Stimulated activated CD8-positive, alpha-beta memory T cell treated with anti-CD3 and anti-CD28 coated beads, Interleukin-4, amount 100 ng/mL, for 24 hours (primary cell): ENCODE measurements at places on chromosomes 2 and 18.

- DNase-seq: no peak
Measured at GRCh38 chr2:30765191-30765590, 42.1 kb downstream of the CAPN13 start.

DNA sequence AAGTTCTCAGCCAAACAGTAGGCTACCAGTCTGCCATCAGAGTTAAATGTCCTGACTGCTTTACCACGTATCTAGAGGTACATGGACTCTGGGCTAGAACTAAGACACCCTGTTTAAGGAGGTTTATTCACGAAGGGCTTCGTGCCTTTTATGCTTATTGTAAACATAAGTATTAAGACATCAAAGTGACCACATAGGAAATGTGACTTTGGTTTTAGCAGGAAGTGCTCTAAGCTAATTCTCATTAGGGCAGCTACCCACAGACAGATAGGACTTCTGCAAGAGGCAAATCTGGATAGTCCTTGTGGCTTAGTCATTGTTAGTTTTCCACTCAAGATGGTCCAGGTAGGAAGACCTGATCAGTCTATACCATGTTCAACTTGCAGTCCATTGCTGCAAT, 233.3 kb upstream of the MGAT5 start:
- no peak for DNase-seq

- no peak for DNase-seq
Measured at GRCh38 chr2:181203412-181203811, 223.0 kb downstream of the UBE2E3 start.

GRCh38 chr2:233953087-233953801, 36.1 kb downstream of the TRPM8 start:
- no peak for DNase-seq

- DNase-seq: no peak
Measured at GRCh38 chr2:37923308-37924055, 1.6 kb upstream of the RMDN2 start.

GRCh38 chr2:126860385-126860784, 38.3 kb upstream of the TEX51 start:
- no peak for DNase-seq

- DNase-seq: no peak
Measured at GRCh38 chr2:173922760-173923159, 42.4 kb downstream of the SP3 start.

DNA sequence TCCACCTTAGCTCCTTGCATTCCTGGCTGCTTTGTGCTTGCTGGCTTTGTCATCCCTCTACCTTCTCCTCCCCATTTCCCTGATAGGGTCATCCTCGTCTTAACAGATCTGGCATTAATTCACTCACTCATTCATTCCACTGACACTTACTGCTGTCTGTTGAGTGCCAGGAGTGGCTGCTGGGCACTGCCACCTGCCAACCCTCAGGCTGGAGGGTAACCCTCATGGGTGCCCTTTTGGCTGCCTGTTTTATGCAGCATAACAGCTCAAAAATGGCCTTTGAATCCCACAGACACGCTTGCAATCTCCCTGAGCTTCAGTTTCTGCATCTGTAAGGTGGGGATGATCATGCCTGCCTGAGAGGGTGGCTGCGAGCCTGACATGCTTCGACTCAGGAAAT, 25.2 kb downstream of the FHOD3 start:
- no peak for DNase-seq

DNA sequence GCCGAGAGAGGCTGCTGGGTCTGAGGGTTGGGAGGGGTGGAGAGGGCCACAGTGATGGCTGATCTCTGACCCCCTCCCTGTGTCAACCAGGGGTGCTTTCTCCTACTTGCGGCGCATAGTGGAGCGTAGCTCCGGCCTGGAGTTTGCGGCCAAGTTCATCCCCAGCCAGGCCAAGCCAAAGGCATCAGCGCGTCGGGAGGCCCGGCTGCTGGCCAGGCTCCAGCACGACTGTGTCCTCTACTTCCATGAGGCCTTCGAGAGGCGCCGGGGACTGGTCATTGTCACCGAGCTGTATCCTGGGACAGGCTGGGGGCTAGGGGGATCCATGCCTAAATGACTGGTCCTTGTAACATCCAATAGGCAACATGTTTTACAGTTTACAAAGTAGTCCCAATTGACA, 20.9 kb upstream of the GMPPA start:
- no peak for DNase-seq

- peak; percentile 7 for DNase-seq
Measured at GRCh38 chr2:36770542-36771287, 74.2 kb downstream of the VIT start.

DNA sequence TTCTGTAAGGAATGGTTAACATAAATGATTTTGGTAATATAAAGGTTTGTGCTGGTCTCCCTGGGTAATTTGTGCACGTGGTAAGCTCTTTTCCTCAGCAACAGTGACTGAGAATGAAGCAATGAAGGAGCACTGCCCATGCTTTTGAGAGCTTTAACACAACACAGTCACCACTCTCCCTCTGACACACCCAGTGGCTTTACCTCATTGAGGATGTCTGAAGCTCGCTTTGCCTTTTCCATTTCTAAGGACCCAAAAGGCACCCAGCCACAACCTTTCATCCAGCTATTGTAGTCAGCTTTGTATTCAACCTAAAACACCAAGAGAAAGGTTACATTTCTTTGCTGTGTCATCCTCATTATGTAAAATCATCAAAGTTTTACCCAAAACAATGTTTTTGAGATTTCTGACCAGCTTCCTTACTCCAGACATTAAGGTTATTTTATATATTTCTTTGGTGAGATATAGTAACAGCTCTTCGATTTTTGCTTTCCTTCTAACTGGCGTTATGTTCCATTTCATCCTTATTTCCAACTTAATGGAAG, 51.7 kb downstream of the NEB start:
- DNase-seq: no peak

- no peak for DNase-seq
Measured at GRCh38 chr2:128365217-128365905, 46.7 kb upstream of the HS6ST1 start.

DNA sequence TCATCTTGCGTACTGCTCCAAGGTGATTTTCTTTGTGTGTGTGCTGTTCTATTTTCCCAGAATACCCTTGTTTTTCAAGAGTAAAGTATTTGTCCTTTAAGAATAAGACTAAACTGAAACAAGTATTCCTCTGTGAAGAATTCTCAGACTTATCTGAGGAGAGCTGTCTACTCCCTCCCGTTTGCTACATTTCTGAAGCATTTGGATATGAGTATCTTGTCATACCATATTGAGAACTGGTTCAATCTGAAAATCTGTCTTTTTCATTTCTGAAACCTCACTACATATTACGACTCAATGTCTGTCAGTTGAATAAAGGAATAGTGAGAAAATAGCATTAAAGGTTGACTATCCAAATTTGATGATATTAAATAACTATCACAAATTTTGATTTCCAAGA, 159.4 kb downstream of the PMAIP1 start:
- no peak for DNase-seq

DNA sequence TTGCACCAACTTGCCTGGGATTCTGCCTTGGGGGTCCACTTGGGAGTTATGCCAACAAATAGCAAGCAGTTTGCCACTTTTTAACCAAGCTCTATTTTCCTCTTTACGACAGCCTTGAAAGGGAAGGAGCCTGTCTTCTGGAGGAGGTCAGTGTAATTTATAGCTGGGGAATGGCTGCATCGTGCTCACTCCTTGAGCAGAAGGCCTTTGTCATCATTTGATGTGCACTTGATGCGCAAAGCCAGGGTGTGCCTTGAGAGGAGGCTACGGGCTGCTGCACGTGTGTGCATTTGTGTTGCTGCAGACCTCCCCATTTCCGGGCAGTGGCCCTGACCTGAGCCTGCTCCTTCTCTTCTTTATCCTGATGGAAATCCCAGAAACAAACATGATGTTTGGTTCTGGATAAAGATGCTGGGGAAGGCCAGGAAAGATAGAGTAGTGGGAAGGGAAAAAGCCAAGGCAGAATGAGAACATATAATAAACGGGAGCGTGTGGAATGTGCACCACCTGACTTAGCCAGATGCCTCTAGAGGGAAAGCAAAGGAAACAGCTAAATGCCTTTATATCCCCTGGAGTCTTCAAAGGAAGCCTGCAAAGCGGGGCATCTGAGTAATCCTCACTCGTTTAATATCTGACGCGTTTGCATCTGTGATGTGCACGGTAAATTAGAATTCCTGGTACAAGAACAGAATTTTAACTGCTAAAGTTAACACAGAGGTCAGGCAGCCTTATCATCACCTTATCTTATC, 68.3 kb upstream of the ZNF521 start:
- no peak for DNase-seq

DNA sequence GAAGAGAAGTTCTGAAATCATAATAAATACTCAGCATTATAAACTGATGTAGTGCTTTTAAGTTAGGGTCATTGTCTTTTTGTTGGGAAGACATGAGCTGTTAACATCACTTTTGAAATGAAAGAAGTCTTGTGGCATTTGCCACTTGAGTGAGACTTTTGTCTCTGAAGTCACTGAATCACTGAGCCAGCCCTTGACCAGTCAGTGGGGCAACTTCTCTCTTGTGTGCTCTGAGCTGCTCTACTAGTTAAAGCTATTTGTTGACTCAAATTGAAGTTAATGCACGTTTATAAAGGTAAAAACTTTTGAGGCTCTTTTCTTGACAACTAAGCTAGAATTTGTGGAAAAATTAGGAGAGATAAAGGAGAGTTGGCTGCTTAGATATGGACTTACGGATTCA, 6.7 kb downstream of the WDR43 start:
- no peak for DNase-seq

GRCh38 chr2:168064011-168064998, 183.1 kb downstream of the STK39 start:
- no peak for DNase-seq

DNA sequence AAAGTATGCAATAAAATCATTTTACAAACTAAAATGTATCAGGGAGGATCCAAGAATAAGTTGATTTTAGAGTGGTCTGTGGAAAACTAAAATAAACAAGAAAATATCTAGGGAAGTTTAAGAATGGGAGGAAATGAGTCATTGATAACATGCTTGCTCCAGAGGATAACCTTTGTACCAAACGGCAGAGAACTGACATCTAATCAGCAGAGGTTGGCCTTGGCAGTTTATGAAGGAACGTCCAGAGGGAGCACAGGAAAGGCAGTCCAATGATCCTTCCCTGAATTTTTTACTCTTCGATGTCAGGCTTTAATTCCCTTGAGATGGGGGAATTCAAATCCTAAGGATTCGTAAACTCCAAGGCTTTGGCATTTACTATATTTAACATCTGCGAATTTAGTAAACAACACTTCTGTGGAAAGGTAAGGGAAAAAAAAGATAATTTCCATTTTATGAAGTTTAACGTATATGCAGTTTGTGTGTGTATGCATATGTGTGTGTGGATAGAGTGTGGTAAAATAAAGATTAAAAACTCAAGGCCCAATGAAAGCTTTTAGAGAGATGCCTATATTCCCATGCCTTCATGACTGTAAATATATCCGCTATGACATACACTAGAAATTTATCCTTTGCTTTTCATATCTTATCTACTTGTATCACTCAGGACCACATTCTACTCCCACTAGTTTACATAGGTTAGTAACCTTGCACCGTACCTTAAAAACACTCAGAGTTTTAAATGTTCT, 8.7 kb upstream of the INPP1 start:
- DNase-seq: no peak

- no peak for DNase-seq
Measured at GRCh38 chr18:10085416-10085815, 171.6 kb downstream of the VAPA start.

- no peak for DNase-seq
Measured at GRCh38 chr2:194616334-194616733, 1040.7 kb upstream of the SLC39A10 start.

GRCh38 chr2:65204461-65205210, 23.0 kb upstream of the ACTR2 start:
- DNase-seq: no peak

DNA sequence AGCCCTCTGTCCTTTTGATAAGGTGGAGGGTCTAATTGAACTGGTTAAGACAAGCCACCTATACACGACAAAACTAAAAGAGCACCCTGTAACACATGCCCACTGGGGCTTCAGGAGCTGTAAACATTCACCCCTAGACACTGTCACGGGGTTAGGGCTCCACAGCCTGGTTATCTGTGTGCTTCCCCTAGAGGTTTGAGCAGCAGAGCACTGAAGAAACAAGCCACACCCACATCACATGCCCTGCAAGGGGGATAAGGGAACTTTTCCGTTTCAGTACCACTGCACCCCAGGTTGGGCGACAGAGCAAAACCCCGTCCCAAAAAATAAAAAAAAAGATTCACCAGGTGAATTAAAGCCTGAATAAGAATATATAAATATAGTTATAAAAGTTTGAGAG, 913.7 kb upstream of the ACVR2A start:
- no peak for DNase-seq

GRCh38 chr2:216735086-216735485, 39.7 kb upstream of the IGFBP5 start:
- no peak for DNase-seq

DNA sequence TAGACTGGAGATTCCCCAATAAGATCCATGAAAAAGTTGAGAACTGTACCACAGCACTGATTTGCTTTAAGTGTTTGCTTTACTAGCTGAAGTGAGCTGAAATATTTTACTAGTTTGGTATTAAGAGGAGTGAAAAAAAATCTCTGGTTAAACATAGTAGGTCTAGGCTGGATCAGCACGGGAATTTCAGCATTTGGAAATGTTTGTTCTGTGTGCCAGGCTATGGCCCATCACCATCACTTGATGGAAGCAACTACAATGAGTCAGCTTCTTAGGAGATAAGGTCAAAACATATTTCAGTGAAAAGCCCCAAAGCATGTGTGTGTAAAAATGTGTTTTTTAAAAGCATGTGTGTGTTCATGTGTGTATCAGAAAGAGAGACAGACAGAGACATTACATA, 131.4 kb upstream of the DNMT3A start:
- no peak for DNase-seq

DNA sequence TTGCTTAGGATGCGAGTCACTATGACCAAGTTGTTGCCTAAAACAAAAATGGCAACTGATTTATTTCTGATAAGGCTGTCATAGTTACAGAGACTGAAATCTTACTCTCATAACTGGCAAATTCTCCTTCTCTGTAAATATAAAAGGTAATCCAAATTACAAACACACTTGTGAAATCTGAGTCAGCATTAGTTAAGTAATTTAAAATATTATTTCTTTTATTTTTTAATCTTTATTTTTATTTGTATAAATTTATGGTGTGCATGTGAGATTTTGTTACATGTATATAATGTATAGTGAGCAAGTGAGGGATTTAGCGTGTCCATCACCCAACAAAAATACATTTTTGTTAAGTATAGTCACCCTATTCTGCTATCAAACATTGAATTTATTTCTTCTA, 1342.8 kb upstream of the TMEFF2 start:
- DNase-seq: no peak

- DNase-seq: no peak
Measured at GRCh38 chr2:121235542-121235941, 49.5 kb downstream of the TFCP2L1 start.

GRCh38 chr2:122736279-122736678, 980.8 kb downstream of the TSN start:
- DNase-seq: no peak

GRCh38 chr2:216188956-216189355, 79.8 kb downstream of the XRCC5 start:
- no peak for DNase-seq

DNA sequence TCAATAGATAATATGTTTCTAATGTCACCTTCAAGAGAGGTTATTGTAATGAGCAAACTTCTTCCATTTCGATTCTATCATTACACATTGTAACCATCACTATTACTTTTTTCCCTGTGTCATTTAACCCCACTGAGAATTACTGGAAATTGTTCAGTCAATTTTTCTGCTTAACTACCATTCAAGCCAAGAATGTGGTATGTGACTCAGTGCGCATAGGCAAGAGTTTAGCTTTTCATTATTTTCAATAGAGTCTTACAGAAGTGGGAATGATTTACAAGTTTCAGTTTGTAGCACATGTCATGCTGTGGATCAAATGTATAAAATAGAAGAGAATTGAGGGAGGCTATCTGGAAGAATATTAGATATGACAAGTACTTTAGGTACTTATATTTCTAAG, 34.3 kb upstream of the PIEZO2 start:
- no peak for DNase-seq
